Stimulated activated CD4-positive, alpha-beta T cell treated with anti-CD3 and anti-CD28 coated beads, Interleukin-4, amount 100 ng/mL, for 4 hours (primary cell): ENCODE measurements at places on chromosomes 11 and 22.

GRCh38 chr11:130070109-130070845, 583 bp downstream of the APLP2 start:
- peak; percentile 32 for DNase-seq

DNA sequence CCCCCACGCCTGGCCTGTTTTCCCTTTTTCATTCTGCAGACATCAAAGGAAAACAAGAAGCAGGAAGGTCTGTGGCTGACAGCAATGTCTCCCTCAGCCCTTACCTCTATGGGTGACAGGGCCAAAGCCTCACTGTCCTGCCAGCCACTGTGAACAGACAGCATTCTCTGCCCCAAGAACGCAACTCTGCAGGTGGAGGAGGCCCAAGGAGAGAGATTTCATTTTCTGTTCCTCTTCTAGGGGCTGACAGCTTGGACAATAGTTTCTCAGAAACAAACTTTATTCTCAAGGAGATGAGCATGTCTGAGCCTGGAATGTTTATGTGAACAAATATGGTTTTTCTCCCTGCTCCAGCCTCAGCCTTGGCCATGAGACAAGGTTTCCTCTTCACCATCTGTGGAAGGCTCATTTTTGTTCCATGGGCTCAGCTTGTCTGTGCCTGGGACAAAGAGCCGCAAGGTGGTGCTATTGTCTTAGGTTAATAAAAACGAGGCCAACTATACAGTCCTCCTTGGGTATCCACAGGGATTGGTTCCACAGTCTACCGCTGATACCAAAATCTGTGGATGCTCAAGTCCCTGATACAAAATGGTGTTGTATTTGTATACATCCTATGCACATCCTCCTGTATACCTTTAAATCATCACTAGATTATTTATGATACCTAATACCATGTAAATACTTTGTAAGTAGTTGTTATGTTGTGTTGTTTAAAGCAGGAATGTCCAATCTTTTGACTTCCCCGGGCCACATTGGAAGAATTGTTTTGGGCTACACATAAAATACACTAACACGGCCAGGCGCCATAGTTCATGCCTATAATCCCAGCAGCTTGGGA, 5.8 kb downstream of the PIWIL3 start:
- peak; percentile 27 for DNase-seq

DNA sequence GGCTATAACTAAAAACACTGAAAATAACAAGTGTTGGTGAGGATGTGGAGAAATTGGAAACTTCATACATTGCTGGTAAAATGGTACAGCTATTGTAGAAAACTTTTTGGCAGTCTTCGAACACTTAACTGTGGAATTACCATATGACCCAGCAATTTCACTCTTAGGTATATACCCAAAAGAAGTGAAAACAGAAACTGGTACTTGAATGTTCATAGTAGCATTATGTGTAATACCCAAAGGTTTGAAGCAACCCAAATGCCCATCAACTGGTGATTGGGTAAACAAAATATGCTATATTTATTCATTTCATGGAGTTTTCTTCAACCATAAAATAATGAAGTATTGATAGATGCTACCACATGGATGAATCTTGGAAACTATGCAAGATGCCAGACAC, 40.8 kb upstream of the FTH1 start:
- no peak for DNase-seq

DNA sequence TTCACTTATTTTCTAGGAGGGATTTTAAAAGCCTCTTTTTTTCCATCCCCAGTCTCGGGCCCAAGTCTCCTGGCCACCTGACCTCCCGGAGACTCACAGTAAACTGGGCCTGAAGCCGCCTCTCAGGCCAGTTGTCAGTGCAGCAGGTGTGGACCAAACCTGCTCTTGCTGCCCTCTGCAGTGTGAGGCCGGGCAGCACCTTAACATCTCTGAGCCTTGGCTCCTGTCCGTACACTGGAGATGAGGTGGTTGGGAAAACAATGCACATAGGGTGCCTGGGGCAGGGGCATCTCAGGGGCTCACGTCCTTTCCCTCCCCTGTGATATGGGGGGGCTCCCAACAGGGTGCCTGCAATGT, 45.1 kb downstream of the PHF21B start:
- no peak for DNase-seq

DNA sequence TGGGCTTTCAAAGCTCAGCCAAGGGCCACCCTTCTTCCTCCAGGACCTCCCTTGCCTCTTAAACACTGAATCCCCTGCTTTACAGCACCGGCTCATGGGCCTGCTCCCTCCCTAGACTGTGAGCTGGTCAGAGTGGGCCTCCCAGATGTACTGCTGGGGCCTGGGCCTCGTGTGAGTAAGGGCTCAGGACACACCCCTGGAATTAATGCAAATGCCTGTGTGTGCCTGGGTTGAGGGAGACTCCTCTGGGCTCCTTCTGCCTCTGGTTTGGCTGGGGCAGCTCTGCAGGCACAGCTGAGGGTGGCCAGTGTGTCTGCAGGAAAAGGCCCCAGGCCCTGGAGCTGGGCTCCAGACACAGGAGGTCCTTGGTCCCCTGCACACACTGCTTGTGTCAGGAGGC, 24.2 kb downstream of the ALX4 start:
- no peak for DNase-seq

- no peak for DNase-seq
Measured at GRCh38 chr22:37996079-37996478, 11.7 kb upstream of the SOX10 start.

- DNase-seq = no peak
Measured at GRCh38 chr11:75245356-75246005, 4.9 kb downstream of the TPBGL start.

- no peak for DNase-seq
Measured at GRCh38 chr11:65185171-65185570, 3.4 kb downstream of the CAPN1 start.

GRCh38 chr11:69823641-69824265, 4.5 kb upstream of the FGF3 start:
- no peak for DNase-seq

DNA sequence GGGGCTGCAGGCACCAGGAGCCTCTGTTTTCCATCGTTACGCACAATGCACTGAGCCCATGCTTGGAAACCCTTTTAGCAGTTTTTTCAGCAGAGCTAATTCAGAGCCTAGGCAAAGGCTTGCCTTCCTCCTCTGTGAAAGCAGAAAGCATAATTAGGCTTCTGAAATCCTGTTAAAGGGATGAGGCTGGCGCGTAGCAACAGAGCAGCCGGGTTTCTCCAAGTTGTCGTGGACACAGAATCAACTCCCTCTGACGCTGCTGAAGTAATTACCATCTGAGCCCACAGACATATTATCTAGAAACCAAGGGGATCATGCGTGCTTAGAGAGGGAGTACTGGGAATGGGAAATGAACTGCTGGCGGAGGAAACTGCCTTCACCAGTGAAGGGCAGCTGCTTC, 85.4 kb downstream of the MYO18B start:
- no peak for DNase-seq

DNA sequence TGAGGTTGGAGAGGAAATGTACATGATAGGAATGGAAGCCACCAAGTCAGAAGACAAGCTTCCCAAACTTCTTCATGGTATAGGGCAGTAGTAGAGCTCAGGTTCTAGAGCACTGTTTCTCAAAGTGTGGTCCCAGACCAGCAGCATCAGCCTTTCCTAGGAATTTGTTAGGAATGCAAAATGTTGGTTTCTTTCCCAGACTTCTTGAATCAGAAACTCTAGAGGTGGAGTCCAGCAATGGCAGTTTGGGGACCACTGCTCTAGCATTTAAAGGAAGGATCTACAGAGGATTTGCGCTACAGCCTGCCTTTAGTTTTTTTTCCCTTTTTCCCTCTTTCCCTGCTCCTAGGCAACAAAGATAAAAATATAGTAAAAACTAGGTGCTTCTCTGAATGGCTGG, 17.0 kb upstream of the MMP12 start:
- no peak for DNase-seq

DNA sequence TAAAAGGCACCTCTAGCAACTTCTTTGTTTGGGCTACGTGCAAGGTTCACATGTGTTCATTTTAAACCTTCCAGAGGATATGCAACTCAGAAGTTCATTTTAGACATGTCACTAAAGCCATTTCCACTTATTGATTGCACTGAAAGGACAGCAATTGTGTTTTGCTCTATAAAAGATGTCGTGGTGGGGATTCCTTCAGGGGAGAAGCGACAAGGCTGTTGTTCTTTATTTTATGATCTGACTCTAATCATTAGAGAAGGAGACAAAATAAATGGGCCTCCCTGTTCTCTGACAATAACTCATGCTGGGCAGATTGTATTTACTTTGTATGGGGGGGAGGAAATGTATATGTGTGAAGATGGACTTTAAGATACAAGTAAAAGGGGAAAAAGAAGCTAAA, 370.1 kb upstream of the ARHGAP42 start:
- DNase-seq = no peak

- no peak for DNase-seq
Measured at GRCh38 chr22:36162127-36163034, 1.8 kb upstream of the APOL3 start.

DNA sequence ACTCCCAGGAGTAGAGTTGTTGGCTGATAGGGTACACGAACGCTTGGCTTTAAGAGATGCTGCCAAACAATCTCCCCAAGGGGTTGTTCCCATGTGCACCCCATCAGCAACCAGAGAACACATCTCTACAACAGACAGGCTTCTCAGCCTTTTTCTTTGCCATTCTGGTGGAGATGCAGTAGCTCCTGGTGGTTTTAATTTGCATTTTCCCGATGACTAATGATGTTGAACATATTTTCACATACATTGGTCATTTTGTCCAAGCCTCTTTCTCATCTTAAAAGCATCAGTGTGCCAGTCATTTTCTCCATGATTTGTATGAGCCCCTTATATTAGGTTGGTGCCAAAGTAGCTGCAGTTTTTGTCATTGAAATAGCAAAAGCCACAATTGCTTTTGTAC, 21.8 kb downstream of the DHCR7 start:
- DNase-seq = no peak

- DNase-seq = peak; percentile 60
Measured at GRCh38 chr11:118343981-118344515, at the start of gene CD3G. TSS of gene CD3G (plus strand) at chr11:118344344. CDS start at chr11:118344424, 80 bp downstream.

- DNase-seq = no peak
Measured at GRCh38 chr22:40806711-40807110, 12.4 kb downstream of the SLC25A17 start.

DNA sequence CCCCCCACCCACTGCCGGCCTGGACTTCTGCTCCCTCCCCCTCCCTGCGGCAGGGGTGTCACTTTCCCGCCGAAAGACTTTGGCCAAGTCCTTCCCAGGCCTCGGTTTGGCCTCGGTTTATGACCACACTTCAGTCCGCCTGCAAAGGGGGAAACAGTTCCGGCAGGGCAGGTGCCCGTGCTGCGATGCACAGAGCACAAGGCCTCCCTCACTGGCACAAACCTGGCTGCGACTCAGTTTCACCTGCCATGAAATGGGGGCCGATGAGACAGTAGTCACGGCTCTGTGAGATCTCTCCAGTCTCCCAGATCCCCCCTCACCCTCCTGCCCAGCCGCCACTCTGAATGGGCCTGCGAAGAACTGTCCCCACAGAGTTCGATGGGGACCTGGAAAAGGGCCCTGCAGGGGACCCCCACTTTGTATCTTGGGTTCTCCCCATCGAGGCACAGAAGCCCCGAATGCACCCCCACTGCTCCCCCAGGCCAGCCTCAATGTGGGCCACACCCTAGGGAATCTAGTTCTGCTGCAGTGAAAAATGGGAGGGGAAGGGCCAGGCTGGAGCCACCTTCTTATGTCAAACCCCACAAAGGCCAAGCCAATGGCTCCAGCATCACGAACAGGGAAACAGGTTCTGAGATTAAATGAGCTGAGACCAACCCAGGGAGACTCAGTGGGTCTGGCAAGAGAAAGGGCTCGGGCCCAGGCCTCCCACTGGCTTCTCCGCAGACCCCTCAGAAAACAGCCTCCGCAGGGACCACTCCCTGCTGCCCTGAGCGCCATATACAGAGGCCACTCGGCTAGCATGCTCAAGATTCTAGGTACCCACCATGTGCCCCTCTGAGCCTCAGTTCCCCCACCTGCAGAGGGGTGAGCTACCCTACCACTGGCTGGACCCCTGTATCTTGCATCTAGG, 29.0 kb downstream of the ARVCF start:
- no peak for DNase-seq

DNA sequence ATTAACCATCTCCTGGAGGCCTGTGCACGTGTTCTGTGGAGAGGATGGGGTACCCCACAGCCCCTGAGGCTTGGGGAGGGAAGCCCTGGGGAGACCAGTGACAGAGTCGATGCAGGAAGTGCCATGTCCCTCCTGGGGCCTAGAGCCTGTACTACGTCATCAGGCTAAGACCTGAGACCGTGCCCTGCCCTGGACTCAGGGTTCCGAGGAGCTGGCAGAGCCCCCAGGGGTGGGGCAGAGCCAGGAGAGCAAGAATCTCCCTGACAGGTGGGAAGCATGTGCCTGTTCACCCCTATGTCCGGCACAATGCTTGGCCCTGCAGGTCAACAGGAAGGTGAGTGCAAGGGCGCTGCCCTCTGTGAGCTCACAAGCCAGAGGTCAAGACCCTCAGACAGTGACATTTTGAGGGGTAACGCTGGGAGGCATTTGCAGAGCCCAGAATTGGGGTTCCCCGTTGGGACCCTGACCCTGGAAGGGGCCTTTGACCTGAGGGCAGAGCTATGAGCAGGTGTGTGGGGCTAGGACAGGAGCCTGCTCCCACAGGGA, 781.6 kb downstream of the BRD1 start:
- no peak for DNase-seq

DNA sequence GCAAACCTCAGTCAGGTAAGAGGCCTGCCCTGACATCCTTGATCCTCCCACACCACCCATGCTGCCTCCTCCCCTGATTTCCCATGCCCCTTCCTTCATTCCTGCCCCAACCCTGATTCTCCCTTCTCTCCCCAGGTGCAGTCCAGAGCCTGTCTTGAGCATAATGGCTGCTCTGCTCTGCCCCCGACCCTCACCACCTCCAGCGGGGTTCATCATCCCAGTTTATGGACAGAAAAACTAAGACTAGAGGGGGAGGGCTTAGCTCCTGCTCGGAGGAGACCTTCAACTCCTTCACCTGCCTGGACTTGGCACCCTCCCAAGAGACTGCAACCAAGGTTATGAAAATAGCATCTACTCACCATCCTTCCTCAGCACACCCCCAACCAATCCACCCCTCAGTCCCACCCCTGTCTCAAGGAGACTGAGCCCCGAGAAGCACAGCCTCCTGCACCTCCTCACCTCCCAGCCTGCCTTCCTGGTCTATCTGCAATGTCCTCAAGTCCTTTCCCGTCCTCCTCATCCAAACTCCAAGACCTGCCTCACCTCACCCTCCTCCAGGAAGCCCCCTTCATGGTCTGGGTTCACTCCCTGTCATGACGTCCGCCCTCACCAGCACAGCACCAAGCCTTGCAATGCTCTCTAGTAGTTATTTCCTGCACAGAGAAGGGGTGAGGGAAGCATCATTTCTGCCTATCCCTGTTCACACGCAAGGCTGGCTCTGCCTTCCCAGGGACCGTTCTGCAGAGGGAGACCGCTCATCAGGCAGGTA, 103.1 kb downstream of the PDE2A start:
- no peak for DNase-seq

GRCh38 chr22:24424001-24424900, 3.1 kb upstream of the ADORA2A start:
- peak; percentile 38 for DNase-seq

GRCh38 chr11:64869571-64870175, 8.7 kb downstream of the EHD1 start:
- DNase-seq = no peak

GRCh38 chr11:120196826-120197225, 14.0 kb upstream of the OAF start:
- DNase-seq = no peak
